ENCODE measurements at places on chromosomes 7 and 10.

DNA sequence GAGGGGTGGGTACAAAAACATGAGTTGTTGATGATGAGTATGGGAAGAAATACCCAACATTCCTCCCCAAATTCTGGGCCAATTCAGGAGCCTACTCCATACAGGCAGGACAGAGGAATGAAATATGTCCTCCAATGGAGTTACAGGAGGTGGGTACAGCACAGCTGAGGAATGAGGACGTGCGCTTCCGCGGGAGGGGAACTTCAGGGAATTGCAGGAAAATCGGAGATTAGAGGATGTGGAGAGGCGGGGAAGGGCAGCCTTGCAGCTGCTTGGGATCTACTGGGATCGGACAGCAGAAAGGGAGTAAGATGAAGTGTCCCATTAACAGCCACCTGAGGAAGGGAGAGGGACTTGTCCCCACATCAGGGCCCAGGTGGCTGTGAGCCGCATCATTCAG lies 50.2 kb downstream of the PDIA4 start:
- no peak for DNase-seq

GRCh38 chr10:64316416-64316815 lies 795.2 kb downstream of the REEP3 start:
- DNase-seq, result no peak

DNA sequence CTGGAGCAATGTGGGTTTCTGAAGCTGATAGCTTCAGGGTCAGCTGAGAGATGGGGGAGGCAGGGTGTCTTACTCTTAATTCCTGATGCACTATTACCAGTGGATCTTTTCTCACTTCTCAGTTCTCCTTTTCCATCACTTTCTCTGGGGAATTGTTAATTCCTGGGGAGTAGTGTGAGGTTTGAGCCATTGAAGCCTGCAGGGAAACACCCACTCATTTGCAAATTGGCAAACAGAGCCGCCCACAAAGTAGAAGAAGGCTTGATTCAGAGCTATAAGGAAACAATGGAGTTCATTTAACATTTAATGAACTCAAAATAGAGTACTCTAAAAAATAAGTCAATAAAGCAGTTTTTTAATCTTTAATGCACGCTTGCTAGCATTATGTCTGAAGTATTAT lies 4.3 kb upstream of the TECTB start:
- no peak for DNase-seq

- DNase-seq, result no peak
These were observed 835 bp upstream of the DGKI start for GRCh38 chr7:137847568-137848050.

GRCh38 chr10:70317943-70318318 lies 34.1 kb upstream of the NPFFR1 start:
- DNase-seq, result no peak

- DNase-seq, result no peak
These were observed 143.6 kb upstream of the FAM13C start for GRCh38 chr10:59505926-59506325.

DNA sequence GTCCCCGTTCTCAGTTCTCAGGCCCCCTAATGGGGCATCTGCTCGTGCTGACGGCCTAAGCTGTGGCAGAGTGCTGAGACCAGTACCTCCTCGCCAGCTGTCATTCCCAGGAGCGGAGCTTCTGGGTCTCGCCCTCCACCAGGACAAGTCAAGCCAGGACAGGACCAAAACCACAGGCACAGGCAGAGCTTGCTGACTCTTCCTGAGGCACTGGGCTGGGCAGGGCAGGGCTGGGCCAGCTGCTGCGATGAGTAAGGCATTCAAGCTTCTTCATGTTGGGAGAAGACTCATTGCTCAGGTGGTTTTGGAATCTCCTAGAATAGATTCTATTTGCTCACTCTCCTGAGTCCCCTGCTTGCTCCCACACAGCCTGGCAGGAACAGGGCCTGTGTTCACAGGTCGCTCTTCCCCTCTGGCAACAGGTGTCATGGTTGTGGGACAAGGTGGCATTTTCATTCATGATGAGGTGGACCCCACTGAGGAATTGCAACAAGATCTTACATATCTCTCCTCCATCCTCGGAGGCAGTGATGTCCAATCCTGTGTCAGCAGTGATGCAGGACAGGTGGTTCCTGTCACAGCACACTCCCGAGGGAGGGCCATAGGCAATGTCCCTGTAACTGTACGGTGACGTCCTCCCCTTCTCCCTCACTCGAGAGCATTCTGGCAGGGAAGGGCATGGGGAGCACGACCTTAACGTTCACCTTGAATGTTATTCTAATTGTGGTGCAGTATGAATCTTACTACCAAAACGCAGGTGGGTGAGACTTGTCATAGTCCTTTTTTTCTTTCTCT lies 17.0 kb upstream of the SH3PXD2A start:
- no peak for DNase-seq

DNA sequence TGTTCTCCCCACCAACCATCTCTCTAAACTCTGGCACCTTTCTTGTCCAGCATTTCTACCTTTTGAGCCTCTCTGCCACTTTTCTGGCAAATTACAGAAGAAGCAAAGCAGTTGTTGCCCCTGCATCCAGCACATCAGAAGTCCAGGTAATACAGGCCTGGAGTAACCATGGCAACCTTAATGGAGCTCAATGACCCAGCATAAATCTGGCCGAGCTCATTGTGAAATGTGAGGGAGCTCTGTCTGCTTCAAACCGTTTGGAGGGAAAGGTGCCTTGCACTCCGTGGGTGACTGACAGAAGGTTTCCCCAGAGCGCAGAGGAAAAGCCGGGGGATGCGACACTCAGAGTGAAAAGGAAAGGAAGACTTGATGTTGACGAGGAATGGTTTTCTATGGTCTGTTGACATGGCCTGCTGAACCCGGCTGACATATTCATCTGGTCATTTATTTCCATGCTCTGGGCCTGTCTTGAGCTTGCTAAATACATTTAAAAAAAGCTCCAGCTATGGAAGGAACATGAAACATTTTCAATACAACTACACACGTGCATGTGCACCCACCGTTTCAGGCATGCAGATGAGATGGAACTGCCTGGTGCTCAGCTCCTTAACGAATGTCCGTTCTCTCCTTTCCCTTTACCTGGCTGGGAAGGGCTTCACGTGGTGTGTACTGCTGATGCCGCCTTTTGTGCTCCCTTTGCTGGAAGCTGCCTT lies 74.9 kb downstream of the ADRA2A start:
- DNase-seq, result no peak

DNA sequence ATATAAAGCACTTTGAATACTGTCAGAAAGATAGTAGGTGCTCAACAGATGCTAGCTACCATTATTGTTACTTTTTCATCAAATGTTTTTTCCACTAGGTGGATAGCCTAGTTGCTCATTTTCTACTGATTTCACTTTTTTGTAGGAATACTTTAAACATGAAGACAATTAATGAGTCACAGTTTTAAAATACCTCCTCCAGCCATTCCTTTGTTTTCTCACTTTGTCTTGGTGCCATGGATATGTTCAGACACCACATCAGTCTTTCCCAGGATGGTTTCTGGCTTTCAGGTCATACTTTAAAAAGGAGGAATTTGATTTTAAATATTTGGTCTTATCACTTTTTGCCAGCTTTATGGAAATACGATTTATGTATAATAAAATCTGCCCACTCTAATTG lies 147.1 kb upstream of the MGMT start:
- no peak for DNase-seq

Measured in CD4-positive, alpha-beta T cell treated with Interleukin-10 for 1 hour (primary cell).